ENCODE measurements at places on chromosomes 16 and 17. TPM values are rescaled to one million over a fixed set of nuclear protein-coding genes. Genes with fewer than 3 reads are reported as not detected.

DNA sequence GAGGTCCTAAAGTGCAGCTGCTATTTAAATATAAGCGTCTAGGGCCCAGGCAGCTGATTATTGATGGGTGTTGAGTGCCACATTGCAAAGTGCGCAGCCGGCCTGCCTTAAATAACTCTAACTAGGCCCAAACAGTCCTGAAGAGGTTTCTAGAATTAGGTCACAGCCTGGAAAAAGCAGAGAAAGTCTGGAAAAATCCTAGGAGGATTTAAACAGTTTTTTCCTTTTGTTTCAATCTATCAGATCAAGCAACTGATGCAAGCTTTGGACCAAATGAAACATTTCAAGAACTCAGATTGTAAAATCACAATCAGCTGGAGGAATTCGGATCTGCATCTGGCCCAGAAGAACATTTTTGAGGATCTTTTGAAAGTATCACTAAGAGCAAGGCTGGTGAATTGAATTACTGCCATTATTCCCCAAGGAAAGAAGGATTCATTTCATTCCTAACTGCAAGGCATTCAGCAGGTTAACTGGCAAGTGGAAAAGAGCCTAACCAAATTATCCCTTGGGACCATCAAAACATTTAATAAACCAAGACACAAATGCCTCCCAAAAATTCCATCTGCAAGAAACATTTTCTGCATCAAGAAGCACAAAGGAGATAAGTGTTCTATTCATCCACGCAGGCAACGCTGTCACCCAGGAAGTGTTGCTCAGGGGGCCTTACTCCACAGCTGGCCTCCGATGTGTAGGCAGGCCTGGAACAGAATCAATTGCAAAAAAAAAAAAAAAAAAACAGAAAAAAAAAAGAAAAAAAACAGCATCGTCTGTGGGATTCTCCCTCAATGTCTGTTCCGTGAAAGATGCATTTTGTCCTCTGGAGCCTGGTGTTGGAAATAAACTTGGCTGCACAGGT, 46.1 kb downstream of the IRX3 start:
- no peak for DNase-seq

DNA sequence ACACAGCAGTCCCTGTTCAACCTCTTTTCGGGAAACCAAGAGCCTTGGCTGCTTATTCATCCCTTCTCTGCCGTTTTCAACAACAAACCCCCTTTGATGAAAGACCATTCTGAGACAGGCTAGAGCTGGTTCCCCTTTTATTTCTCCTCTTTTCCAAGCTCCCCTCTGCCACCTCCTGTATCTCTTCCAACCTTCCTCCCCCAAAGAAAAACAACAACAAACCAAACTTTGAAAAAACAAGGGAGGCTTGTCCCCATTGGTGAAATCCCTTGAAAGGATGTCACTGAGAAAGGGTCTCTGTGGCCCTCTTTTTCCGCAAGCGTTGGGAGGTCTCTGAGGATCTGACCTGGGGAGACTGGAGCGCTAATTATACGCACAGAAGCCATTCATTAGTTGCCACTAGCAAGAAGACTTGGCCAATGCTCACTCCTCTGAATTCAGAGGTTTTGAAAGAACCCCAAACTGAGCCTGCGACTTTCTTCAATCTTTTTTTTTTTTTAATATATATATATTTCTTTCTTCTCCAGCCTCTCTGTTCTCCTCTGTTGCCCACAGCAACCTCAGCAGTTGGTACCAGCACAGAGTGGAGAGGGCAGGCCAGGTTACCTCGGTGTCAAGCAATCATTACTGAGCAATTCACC, 101.4 kb downstream of the PITPNC1 start:
- DNase-seq, result no peak

DNA sequence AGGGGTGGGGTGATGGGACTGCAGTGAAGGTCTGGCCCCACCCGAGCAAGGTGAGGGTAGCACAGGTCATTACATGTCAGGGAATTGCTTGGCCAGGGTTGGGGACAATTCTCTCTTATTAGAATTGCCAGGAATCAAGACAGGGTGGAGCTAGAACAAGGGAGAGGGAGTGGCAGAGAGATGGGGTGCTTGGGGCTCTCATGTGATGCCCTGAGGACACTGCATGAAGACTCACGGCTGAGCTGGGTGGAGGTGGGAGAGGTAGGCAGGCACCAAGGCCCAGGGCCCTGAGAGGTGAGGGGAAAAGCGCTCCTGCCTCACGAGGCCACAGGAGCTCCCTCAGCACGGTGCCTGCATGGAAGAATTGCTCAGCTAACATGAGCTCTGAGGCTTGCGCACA, 3.6 kb downstream of the DPEP1 start:
- no peak for DNase-seq

The IL21R gene
- 0.27 TPM for polyA plus RNA-seq

The TBX4 gene
- polyA plus RNA-seq, result 13.0 TPM

DNA sequence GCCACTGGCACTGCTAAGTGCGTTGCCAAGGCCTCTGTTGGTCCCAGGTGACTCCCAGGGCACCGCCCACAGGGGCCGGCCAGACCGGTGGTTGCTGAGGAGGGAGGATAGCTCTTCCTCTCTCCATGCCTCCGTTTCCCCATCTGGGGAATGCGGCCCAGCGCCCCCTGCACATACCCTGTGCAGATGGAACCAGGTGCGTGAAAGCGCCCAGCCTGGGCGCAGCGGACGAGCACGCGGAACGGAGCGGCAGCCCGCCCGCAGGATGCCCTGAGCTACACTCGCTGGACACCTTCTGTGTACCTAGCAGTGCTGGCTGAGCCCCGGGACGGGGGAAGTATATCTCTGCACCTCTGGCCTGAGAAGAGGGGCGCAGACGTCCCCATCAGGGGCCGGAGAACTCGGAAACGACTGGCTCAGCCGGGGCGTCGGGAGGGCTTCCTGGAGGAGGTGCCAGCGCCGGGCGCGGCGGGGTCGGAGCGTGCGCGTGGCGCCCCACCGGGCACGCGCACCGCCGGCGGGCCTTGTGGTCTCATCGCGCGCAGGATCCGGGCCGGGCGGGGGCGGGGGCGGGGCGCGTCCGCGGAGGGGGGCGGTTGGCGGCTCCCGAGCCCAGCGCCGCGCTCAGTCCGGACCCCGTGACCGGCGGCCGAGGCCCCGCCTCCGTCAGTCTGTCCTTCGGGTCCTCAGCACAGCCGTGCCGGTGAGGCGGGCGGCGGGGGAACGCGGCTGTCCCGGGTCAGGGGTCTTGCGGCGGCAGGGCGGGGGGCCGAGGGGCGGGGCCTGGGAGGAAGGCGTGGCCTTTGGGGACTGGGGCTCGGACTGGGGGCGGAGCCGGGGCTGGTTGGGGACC, at the start of the genes CCDC78 and HAGHL:
CCDC78 (minus strand) TSS at position 6 of the 853 bp plus-strand sequence. CDS start 76 bp downstream, outside the sequence.
HAGHL (plus strand) TSS at position 669 of the 853 bp plus-strand sequence. CDS start 404 bp downstream, outside the sequence.
- DNase-seq, result no peak

- DNase-seq, result no peak
These were observed 16.3 kb upstream of the CDH15 start for GRCh38 chr16:89155184-89155679.

The HBA1 gene
- 9.7 TPM for polyA plus RNA-seq

All from urinary bladder (tissue), 4 donors.